ENCODE measurements at places on chromosomes 11 and 22.

DNA sequence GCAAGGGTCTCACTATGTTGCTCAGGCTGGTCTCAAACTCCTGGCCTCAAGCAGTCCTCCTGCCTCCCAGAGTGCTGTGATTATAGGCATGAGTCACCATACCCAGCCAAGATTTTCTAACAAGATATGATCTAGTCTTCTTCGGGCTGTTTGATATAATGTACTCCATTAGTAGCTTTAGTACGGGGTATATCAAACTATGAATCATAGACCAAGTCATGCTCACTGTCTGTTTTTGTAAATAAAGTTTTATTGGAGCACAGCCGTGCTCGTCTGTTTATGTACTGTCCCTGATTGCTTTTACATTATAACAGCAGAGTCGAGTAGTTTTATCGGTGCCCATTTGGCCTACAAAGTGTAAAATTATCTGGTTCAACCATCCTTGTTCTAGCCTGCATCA is 43.9 kb upstream of the GRIK4 start:
- no peak for DNase-seq

DNA sequence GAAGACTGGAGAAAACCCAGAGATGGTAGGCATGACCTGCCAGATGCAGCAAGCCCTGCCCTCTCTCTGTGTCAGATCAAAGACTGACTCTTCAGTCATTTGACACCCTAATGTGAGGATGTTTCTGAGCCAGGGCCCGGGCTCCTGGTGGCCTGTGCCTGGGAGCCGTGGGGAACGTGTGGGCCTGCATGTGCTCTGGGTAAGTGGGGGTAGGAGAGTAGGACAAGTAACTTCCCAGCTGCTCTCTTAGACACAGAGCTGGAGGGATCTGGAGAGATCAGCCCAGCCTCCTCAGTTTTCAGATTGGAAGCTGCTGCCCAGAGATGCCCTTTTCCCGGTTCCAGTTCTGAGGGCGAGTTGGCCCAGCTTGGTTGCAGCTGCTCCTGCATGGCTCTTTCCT is 110.8 kb downstream of the TEAD1 start:
- DNase-seq = no peak

- DNase-seq = no peak
Observed at GRCh38 chr11:41999066-41999465, 539.6 kb upstream of the LRRC4C start.

DNA sequence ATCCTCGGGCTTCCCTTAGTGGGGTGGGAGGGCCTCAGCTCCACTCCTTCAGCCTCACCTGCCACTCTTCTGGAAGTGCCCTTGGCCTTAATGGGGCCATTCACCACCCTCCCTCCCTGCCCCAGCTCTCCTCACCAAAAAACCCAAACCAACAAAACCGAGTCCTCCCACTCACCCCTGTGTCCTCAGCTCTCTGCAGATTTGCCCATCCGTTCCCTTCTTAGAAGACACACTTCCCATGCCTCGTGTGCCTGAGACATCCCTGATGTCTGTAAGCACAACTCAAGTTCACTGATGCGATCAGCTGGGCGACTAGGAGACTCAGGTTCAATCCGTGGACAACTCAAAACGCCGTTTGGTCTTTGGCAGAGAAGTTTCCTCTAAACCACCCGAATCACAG is 839.2 kb downstream of the TBC1D22A start:
- DNase-seq = no peak

DNA sequence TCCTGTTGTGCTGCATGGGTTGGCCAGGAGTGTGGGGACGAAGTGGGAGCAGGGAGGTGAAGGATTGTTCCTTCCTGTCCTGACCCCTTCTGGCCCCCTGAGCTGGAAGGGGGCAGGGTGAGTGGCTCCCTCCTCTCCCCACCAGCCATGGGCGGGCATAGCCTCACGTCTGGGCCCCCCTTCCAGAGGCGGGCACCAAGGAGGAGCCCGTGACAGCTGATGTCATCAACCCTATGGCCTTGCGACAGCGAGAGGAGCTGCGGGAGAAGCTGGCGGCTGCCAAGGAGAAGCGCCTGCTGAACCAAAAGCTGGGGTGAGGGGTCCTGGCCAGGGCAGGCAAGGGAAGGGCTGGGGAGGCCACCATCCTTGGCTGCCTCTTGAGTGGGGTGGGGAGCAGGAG is 3.4 kb downstream of the SART1 start:
- no peak for DNase-seq

- DNase-seq = no peak
Observed at GRCh38 chr11:118915396-118915795, 10.3 kb downstream of the BCL9L start.

DNA sequence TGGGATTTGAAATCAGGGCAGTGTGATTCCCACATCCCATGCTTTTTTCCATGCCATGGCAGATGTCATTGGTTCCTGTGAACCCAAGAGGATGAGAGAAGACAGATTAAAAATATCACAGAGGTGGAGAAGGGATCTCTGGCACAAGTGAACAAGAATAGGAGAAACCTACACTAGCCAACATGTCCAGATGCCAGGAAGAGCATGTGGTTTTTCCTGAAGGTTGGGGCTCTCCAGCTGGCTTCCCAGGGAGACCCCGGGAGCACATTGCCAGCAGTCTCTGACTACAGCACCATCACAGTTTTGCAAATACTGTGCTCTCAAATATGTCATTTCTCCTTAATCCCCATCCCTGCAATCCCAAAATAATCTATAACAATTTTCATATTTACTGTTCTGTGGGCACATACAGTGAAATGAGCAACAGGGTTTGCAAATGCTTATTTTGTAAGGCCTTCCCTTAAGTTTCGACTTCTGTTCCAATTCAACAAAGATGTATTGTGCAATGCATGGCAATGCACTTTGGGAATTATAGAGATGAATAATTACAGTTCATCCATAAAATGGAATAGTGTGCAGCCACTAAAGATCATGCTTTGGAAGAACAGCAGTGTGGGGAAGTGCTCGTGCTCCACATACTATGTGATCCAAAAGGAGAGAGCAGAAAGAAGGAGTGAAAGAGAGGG is 4.8 kb downstream of the ANKK1 start:
- no peak for DNase-seq

- DNase-seq = no peak
Observed at GRCh38 chr11:106187860-106188456, 110.5 kb downstream of the AASDHPPT start.

DNA sequence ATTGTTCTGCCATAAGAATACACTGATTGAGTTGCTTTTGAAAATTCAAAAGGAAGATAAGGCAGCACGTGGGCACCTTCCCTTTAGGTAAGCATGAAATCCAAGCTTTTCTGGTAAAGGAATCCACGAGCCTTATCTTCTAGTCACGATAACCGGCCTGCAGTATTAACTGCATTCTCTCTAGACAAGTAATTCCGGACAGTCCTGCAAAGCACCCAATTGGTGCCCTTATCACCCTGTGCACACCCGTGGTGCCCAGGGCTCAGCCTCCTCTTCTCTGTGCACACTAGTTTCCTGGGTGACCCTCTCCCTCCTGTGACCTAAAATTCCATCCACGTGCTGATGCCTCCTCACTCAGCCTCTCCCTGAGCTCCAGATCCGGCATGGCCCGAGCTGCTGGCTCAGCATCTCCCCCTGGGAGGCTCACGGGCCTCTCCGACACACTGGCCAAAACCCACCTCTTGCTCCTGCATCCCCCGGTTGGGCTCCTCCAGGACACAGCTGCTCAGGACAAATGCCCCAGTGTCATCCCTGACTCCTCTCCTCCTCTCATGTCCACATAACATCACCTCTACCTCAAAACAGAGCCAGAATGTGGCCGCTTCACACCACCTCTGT is 63.7 kb downstream of the PACSIN2 start:
- no peak for DNase-seq

DNA sequence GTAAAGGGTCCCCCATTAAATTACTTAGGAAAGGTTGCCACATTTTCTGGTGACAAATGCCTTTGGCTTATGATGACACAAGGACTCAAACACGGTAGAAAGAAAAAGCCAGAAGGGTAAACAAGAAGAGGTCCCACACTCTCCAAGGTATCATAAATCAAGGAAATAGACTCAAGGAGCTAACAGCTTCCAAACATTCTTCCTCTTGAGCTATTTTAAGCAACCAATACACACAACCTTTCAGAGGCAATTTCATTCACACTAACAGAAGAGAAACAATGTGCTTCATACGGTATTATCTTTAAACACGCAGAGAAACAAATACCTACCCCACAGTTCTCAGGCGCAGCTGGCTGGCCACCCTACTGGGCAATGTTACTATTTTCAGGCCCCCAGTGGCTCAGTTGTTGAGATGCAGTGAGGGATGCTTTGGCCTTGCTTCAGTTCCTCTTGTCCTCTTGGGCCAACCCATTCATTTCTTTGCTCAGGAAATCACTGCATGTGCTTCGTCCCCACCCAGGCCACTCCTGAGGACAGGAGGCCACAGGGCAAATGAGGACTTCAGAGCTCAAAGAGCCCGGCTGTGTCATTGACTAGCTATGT is 15.8 kb downstream of the ABTB2 start:
- DNase-seq = no peak

GRCh38 chr22:22593964-22594656 is 35.0 kb upstream of the PRAME start:
- peak; percentile 18 for DNase-seq

GRCh38 chr11:104104664-104105063 is 59.3 kb downstream of the PDGFD start:
- no peak for DNase-seq

GRCh38 chr11:69309631-69310280 is 15.8 kb downstream of the MYEOV start:
- DNase-seq = no peak

GRCh38 chr11:73465023-73465675 is 89.0 kb downstream of the RELT start:
- DNase-seq = no peak

GRCh38 chr11:68575025-68575665 is 109.2 kb upstream of the GAL start:
- no peak for DNase-seq

DNA sequence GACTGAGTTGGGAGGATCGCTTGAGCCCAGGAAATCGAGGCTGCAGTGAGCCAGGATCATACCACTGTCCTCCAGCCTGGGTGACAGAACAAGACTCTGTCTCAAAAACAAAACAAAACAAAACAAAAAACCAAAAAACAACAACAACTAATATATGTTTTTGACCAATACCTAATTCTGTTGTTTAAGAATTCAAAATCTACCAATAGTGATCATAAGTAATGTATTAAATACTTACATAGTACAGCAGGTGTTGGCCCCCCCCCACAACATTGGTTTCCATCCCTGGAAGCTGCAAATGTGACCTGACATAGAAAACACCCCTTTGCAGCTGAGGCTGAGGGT is 74.7 kb downstream of the KCNQ1 start:
- DNase-seq = no peak

DNA sequence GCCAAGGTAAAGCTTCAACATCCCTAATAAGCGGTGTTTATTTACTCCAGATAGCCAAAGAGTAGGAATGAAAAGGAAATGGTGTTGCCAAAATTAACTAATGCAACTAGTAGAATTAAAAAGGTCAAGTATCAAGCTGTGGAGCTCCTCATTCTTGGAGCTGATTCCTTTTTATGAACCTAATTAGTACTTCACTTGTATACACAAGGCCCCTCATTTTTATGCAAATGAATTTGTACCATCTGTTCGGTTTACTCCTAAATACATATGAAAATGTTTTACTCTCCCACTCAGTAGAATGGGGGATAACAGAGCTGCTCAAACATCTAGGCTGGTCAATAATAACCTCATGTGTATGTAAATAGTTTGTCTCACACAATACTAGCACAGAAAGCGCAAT is 426.4 kb upstream of the LUZP2 start:
- DNase-seq = no peak

GRCh38 chr11:7485186-7486097 is at the start of gene OLFML1:
OLFML1 (plus strand) TSS chr11:7485506; CDS start chr11:7485876, 370 bp downstream.
- no peak for DNase-seq

DNA sequence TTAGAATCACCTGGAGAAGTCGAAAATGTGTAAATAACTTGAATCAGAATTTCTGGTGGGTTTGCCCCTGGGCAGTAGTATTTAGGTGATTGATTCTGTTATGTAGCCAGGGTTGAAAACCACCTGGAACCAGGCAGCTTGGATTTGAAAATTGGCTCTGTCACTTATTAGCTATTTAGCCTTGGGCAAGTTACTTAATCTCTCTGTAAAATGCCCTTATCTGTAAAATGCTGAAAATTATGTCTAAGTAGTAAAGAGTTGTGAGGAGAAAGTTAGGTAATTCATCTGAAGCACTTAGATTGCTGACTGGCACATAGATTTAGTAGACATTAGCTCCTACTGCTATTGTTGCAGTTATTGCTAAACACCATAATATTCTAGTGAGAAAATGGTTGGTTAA is 49.3 kb downstream of the PPME1 start:
- DNase-seq = no peak

- no peak for DNase-seq
Observed at GRCh38 chr22:23922921-23923320, 28.7 kb downstream of the MIF start.

GRCh38 chr22:45006111-45006963 is 3.5 kb downstream of the PHF21B start:
- no peak for DNase-seq

- no peak for DNase-seq
Observed at GRCh38 chr11:62500650-62501030, 46.0 kb downstream of the AHNAK start.

DNA sequence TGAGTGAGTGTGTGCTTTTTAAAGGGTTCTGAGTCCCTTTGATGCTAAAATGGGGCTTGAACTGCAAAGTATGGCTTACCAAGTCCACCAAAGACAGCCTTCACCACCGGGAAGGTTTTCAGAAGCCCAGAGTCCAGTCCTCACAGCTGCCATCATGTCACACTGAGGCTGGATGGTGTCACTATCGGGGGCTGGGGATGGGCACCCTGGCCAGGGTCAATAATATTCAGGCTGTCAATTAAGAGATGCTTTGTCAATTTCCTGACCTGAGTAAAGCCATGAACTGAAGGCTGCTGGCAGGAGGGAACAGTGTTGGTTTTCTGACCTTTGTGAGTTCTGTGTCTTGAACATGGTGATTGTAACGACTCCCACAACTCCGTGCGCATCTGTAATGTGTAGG is 373.0 kb upstream of the B3GAT1 start:
- DNase-seq = no peak

GRCh38 chr11:46616551-46617133 is 385 bp downstream of the HARBI1 start:
- DNase-seq = no peak

DNA sequence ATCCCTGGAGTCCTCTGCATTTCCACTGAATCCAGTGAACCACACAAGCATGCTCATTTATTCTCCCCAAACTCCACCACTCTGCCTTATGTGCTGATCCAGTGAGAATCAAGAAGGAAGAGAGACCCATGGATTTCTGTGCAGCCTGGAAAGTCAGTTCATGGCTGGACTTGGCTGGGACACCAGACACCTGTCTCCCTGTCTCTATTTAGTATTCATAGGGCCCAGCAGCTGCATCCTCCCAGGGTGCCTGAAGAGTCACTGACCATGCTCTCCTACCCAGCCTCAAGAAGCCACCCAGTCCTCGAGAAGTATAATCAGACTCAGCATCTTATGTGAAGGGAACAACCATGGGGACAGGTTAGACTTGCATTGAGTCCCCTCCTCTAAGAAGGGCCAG is 83.2 kb downstream of the ZNF280B start:
- no peak for DNase-seq

GRCh38 chr11:119729951-119730613 is 1.1 kb upstream of the NECTIN1 start:
- DNase-seq = no peak

Data from activated CD4-positive, CD25-positive, alpha-beta regulatory T cell treated with anti-CD3 and anti-CD28 coated beads, Interleukin-2, amount 50 U/mL, for 16 hours (primary cell).